Stimulated activated CD4-positive, alpha-beta T cell treated with anti-CD3 and anti-CD28 coated beads, Interleukin-12 subunit alpha, Interleukin-12 subunit beta, amount 100 ng/mL, for 24 hours (primary cell): ENCODE measurements at places on chromosomes 16 and 17.
A peak's percentile ranks its signal among the peaks of the same experiment; 100 is the strongest.

DNA sequence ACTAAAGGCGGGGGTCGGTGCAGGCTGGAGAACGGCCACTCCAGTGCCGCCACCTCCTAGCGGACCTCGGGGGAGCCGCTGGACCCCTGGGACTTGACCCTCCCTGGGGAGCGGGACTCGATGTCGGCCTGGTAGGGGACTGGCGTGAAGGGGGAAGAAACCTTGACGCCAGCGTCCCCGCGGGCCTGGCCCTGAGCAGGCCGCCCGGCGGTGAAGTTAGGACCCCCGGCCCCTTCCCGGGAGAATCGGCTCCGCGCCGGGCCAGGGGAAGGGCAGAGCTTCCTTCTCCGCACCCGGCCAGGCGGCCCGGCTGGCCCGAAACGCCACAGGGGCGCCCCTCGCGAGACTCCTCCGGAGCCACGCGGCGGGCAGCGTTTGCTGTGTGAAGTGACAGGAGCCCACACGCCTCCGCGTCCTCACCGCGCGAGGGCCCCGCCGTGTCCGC, 389 bp downstream of the DUS1L start:
- DNase-seq: no peak

DNA sequence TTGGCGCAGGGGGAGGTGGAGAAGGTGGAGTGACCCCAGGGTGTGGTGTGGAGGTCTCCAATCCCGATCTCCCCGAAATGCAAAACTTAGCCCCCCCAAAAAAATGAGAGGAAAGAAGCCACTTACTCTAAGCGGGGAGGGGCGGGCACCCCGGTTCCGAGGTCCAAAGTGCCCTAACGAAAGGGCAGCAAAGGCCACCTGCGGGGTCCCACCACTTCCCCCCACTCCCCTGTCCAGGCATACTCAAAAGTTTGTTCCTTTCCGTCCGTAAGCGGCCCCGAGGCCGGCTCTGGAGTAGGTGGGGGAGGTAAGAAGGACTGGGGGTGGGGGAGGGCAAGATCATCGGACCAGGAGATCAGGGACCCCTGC, 1.1 kb downstream of the TOX3 start:
- DNase-seq: no peak

GRCh38 chr17:68351395-68351794, 60.1 kb downstream of the ARSG start:
- DNase-seq: no peak

DNA sequence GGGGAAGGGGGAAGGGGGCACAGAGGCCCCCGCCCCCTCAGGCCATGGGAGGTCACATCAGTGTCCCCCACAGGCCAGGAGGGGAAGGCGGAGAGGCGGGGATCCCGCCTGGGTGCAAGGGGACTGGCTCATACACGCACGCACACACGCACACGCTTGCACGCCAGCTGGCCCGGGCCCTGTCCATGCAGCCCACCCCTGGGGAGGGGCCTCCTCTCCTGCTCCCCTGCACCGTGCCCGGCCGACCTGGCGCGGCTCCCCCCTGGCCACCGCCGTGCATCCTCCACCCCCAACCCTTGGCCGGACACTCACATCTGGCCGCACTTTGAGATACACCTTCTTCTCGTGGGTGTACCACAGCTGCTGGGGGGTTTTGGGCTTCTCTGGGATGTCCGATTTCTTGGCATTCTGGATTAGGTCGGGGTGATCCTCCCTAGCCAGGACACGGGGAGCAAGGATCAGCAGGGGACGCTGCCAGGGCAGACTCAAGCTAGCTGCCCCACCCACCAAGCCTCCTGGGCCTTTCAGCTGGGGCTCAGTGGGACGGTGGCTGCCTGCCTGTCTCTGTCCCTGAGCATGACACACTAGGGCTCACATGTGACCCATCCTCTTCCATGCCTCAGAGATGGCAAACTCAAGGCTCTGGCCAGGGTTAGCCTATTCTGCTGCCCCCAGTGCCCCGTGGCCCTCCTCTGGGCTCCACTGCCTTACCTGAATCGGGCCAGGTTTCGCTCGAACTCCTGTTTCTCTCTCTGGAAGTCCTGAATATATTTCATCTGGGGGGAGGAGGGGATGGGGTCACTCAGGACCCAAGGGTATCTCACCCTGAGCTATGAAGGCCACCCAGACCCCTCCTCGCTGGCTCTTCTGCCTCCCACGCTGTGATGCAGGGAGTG, 6.7 kb downstream of the UBTF start:
- DNase-seq: no peak

GRCh38 chr16:68372381-68372720, 61.5 kb downstream of the PRMT7 start:
- no peak for DNase-seq

DNA sequence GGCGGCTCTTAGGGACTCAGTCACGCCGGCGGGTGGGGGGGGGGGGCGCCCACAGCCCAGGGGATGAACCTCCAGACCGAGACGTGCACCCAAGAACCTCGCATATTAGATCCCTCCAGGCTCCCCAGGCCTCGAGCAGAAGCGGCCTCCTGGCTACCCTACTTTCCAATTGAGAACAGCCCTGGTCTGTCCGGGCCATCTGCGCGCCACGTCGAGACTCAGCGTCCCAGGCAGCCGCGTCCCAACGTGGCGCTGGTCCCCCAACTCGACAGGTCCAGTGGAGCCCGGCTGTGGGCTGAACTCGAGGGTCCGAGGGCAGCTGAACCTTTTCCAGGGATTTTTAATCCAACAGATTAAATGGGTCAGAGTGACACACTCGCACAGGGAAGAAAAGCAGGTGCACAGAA, 2.3 kb upstream of the IRX3 start:
- no peak for DNase-seq

DNA sequence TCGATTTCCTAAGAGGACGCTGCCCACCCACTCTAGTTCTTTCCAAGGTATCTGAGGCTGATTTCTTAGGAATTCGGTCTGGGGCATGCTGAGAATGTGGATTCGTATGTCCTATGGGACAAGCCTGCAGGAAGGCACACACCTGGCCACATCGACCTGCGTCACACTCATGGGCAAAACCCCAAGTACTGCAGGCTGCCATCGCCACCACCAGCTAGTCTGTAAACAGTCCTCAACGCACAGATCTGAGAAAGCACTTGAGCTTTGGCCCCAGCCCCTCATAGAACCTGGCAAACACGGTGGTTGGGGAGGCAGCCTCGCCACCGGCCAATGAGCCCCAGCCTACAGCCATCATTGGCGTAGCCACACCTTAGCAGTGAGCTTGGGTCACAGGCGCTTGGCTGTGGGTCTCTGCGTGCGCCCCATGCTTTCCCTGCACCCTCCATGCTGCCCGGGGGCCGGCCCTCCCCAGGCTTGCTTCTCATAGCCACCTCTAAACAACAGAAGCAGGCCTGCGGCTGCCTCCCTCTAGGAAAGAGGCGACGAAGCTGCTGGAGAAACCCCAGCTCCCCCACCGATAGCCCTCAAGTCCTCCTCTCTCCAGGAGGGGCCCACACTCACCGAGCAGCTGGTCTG, 75.1 kb downstream of the ZNF778 start:
- no peak for DNase-seq

DNA sequence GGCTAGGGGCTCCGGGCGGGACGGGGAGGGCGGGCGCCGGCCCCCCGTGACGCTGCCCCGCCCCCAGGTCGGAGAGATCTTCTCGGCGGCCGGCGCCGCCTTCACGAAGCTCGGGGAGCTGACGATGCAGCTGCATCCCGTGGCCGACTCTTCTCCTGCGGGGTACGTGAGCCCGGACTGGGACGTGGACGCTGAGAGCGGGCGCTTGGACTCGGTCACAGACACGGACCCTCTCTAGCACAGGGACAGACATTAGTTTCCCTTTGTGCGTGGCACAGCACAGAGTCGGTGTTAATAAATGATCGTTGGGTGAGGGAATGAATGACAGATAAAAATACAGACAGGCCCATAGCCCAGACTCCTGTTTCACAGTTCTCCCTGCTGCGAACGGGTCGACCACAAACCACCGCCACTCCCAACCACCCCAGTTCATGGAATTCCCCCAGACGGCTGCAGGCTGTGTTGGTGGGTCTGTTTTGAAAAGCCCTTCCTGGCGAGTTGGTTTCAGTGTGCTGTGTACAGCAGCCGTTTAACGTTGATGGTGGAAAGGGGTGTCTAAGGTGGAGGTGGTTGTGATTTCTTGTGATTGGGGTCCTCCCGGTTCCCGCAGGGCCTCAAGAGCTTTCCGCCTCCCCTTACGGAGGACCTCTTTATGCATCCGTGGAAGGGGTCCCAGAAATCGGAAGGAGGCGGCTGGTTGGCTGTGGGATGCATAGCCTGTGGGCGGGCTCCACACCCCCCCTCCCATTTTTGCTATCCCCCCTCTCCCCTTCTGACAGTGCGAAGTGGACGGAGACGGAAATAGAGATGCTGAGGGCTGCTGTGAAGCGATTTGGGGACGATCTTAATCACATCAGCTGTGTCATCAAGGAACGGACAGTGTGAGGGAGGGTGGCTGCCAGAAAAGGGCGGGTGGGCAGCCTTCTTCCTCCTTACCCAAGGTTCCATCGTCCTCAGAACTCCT, 2.9 kb downstream of the RNASEK start:
- DNase-seq: peak; percentile 61

GRCh38 chr16:71923941-71924690, 28.8 kb downstream of the IST1 start:
- no peak for DNase-seq

DNA sequence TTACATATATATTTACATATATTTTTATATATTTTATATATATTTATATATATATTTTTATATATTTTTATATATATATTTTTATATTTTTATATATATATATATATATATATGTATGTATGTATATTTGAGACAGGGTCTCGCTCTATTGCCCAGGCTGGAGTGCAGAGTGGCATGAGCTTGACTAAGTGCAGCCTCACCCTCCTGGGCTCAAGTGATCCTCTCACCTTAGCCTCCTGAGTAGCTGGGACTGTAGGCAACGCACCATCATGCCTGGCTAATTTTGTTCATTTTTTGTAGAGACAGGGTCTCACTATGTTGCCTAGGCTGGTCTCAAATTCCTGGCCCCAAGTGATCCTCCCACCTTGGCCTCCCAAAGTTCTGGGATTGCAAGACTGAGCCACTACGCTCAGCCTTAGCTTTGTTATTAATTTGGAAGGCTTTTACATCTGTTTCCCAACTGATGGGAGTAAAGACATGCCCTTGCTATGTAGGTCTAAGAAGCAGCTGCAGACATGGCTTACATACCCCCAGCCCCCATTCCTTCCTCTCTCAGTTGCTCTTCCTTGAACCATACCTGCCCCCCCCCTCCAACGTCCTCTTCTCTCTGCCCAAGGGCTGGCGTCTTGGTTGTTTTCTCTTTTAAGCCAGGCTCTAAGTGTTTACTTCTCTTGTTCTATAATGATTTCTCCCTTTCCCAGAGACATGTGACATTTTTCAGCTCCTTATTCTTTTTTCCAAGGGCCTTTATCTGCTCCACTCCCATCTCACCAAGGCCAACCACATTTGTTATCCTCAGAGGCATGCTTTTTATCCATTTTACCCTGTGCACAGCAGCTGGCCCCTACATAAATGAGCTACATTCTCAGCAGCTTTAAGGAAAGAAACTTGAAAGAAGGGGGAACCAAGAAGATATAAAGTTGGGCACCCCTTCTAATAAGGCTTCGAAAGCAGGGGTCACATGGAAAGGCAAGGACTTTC, 64.2 kb upstream of the ATF7IP2 start:
- DNase-seq: no peak

- DNase-seq: no peak
Observed at GRCh38 chr16:53166099-53166498, 111.3 kb downstream of the CHD9 start.

DNA sequence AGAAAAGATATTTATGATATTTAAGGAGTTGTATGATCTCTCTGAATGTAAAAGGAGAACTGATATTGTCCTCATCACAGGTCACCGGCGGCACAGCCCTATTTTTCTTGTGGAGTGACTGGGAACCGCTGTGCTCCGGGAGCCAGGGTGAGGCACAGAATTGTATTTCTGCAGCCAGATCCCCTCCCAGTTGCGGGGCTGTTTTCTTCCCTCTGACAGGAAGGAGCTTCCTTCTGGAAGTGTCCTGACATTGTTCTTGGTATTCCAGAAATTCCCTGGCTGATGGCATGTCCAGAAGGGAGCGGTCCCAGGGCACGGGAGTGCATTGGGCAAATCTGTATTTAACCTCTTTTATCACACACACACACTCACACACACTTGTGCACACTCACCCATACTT, 268.6 kb upstream of the FOXF1 start:
- no peak for DNase-seq

GRCh38 chr17:61149862-61150362, 249.7 kb upstream of the TBX2 start:
- no peak for DNase-seq

GRCh38 chr17:18250259-18250658, 8.3 kb downstream of the FLII start:
- DNase-seq: no peak

GRCh38 chr17:77846531-77847085, 111.9 kb upstream of the TNRC6C start:
- DNase-seq: no peak

GRCh38 chr17:44952946-44953475, 5.4 kb upstream of the KIF18B start:
- no peak for DNase-seq

GRCh38 chr16:25033852-25034251, 18.7 kb upstream of the ARHGAP17 start:
- no peak for DNase-seq

- peak; percentile 53 for DNase-seq
Observed at GRCh38 chr17:16987830-16988601, 16.1 kb upstream of the TNFRSF13B start.

DNA sequence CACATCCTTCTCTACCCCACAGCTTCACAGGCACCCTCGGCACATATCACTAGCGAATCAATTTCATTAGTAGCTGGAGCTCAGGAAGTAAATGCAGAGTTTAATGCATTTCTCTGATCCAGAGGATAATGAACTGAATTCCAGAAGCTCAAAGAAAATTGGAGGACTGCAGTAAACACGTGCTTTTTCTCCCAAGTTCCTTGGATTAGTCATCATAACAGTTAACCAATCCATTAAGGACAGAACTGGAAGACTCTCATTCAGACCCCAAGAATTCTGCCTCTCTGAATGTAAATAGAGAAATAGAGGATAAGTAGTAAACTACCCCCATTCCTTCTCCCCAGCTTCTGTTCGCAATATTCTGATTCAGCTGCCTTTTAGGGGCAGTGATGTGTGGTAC, 40.7 kb downstream of the DUSP14 start:
- no peak for DNase-seq

DNA sequence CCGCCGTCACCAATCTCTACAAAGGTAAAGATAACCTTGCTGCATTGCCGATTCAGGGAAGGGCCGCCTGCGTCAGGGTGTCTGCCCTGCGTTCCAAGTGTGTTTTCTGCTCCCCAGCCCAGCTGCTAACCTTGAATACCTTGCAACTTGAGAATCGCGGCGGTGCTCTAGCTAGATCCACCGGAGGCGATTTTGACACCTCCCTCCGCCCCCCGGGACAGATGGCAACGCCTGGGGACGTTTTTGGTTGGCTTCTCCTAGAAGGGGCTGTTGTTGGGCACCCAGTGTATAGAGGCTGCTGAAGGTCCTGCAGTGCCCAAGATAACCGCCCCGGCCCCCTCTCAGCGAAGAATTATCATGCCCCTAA, 1.5 kb downstream of the HAPSTR1 start:
- no peak for DNase-seq
